ENCODE measurements at places on chromosomes 11 and 22.

DNA sequence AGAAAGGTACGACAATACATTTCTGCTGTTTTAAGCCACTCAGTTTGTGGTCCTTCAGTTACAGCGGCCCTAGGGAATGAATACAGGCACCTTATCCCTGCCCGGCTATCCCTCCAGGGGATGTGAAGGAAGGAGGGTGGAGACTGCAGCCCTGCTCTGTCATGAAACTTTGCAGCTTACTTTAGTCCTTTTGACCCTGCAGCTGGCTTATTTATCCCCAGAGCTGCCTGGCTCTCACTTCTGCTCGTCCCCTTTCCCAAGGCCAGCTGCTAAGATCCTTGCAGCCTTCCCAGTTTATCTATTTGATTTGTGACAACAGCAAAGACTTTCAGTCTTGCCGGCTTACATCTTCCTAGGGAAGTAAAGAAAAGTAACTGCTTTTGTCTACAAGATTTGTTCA is 55.2 kb downstream of the SC5D start:
- DNase-seq: no peak

DNA sequence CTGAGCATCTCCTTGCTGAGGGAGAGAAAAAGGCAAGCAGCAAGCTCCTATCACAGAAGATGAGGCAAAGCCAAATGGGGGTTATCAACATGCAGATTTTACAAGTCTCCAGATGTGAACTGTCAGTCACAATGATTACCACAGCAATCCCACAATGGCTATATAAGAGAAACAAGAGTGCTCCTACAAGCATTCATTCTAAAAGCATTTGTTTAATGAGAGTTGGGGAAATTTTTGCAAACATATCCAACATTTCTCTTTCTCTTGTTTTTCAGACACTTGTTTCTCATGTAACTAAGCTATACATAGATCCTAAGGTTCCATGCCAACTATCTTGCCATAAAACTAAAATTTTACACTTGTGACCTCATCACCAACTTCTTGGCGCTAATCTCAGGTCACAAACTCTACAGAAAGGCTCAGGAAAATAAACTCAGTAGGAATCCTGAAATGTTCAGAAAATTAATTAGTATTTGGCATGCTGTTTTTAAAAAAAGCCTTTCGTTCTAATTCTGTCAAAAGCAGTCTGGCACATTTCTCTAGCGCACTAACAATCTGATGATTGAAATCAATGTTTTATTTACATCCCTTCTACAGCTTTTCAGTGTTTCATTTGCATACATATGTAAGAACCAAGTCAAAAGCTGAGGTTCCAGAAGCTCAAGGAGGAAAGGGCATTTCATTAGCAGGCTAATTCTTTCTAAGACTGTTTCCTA is 199.5 kb downstream of the TTC28 start:
- DNase-seq: no peak

DNA sequence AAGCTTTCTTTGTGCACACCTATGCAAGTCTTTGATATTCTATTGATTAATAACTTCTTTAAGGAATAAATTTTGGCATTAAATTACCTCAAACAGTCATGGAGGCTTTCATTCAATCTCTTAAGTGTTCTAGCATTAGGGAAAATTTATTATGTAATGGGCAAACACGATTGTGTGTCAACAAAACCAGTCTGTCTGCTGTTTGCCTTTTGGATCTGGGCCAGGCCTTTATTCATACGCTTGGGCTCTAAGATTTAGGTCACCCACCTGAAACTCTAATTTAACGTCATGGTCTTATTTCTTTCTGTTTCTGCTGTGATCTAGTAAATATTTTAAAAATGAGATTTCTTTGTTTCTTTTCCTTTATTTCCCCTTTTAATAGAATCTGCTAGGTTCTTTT is 1270.6 kb downstream of the LRRC4C start:
- DNase-seq: no peak

GRCh38 chr11:116831790-116832349 is 2.2 kb downstream of the APOC3 start:
- DNase-seq: no peak

GRCh38 chr11:14784230-14784629 is 107.8 kb downstream of the CYP2R1 start:
- no peak for DNase-seq

DNA sequence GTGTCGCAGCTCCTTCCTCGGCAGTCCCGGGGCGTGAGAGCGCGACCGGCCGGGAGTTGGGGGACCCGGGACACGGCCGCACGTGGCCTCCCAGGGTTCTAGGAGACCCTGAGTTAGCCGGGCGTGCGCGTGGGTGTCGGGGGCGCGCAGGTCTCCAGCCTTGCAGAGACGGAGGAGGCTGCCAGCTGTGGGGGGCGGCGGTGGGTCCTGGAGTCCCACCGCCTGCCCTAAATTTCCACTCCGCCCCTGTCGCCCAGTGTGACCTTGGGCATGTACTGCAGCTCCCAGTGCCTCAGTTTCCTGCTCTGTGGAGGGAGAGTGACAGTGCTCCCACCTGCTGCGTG is 18.8 kb downstream of the RRP7A start:
- DNase-seq: no peak
